ENCODE measurements at places on chromosomes 6 and 20.

DNA sequence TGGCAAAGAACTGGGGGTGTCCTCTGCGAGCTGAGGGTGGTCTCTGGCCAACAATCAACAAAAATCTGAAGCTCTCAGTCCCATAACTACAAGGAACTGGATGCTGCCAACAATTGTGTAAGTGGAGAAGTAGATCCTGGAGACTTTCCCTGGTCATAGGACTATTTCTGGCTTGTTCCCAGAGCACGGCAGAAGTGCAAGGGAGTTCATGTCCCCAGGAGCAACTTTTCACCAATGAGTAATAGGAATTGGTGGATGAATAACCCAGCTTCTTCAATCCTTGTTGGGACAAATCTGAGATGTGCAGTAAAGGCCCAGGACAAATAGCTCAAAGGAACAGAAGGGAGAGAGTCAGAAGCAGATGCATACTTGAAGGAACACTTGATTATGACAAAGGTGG, 95.5 kb downstream of the QRSL1 start:
- no peaks in the 10 kb centered on the region for H3K36me3 ChIP-seq
- no peak overlapping the region for H3K27ac ChIP-seq
- H3K27me3 ChIP-seq, result no peaks in the 10 kb centered on the region
- no peak for DNase-seq
- no peak overlapping the region for H3K4me3 ChIP-seq
- H3K4me1 ChIP-seq, result peaks cover 10% of the 10 kb centered on the region

DNA sequence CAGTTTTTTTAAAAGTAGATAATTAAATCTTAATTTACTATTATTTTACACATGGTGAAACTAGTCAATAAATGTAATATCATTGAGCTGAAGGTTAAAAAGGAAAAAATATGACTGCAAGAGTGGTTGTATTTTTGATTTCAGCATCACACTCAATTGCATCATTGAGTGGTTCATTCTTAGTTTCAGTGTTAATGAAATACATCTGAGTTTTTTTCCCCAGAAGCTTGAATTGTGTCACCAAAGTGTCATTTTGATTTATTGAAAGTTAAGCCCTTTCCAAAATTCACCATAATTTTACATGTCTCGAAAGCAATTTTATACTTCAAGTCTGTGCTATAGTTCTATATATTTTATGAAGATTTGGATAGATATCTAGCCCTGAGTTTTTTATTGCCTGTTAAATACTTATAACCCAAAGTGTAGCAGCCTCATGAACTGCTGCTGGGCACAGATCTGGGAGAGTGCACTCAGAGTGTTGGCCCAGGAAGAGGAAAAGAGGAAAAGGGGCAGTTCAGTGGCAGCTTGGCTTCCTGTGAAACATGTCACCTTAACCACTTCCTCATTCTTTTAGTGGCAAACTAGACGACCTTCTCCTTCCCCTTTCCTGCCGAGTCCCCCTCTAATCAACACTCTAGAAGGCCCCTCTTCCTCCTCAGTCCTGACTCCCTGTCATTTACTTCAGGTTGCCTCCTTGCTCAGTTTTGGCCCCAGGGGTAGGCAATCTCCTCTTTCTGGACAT, 140.7 kb downstream of the ESR1 start:
- H3K4me3 ChIP-seq, result no peak overlapping the region
- H3K27me3 ChIP-seq, result no peaks in the 10 kb centered on the region
- DNase-seq, result no peak
- H3K4me1 ChIP-seq, result no peaks in the 10 kb centered on the region
- H3K27ac ChIP-seq, result no peak overlapping the region

DNA sequence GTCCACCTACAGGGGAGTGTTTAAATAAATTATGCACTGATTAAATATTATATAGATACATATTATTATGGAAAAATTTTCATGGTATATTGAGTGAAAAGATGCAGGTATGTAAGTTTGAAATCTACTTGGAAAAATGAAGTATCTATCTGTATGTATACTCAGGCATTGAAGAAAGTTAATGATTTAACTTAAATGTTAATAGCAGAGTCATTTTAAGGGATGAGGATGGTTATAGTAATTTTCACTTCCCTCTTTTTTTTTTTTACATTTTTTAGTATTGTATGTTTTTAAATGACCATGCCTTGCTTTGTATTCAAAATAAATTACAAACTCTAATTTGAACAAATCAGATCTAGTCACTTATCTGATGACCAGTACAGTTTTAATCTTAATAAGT, 43.2 kb upstream of the NOTCH4 start:
- H3K36me3 ChIP-seq, result peaks cover 26% of the 10 kb centered on the region
- no peaks in the 10 kb centered on the region for H3K4me1 ChIP-seq
- H3K4me3 ChIP-seq, result no peak overlapping the region
- H3K27me3 ChIP-seq, result no peaks in the 10 kb centered on the region
- no peak overlapping the region for H3K27ac ChIP-seq

- H3K36me3 ChIP-seq, result no peaks in the 10 kb centered on the region
- H3K27me3 ChIP-seq, result peaks cover 49% of the 10 kb centered on the region
- H3K4me3 ChIP-seq, result no peak overlapping the region
These were observed 92.4 kb downstream of the NCR2 start for GRCh38 chr6:41427642-41428335.

DNA sequence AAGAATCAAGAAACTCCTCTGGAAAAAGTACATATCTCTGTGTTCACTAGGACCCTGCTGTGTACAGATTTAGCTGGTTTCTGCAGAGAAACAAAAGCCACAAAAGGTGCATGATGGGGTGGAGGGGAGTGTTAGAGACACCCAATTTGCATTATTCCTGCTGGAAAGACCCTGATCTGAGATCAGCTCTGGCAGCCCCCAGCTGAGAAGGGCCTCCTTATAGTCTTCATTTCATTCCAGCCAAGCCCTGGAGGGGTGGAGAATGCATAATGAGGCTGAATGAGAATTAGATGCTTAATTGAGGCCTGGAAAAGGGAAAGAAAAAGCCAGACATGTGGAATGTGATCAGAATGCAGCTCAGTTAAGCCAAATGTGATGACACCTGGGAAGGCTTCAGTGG, 545.6 kb downstream of the KIF16B start:
- H3K27ac ChIP-seq, result no peak overlapping the region
- no peaks in the 10 kb centered on the region for H3K36me3 ChIP-seq
- peaks cover 22% of the 10 kb centered on the region for H3K4me1 ChIP-seq
- no peak overlapping the region for H3K4me3 ChIP-seq
- DNase-seq, result no peak

DNA sequence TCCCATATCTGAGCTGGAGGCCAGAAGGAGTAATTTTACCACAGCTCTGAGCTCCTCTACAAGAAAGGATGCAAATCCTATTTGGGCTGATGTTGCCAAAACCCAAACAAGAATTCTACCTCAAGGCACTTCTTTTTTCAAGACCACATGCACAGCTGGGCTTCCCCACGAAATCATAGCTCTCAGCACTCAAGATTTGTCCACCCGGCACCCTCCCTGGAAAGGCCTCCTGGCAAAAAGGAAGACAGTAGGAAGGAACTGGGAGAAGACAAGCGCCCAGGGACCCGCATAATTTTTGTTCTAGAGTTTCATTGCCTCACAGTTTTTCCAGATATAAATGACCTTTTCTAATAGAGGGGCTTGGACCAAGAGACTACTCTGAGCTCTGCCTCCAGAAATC, 90.5 kb downstream of the BANF2 start:
- no peak overlapping the region for H3K27ac ChIP-seq
- no peak overlapping the region for H3K4me3 ChIP-seq
- H3K36me3 ChIP-seq, result no peaks in the 10 kb centered on the region

DNA sequence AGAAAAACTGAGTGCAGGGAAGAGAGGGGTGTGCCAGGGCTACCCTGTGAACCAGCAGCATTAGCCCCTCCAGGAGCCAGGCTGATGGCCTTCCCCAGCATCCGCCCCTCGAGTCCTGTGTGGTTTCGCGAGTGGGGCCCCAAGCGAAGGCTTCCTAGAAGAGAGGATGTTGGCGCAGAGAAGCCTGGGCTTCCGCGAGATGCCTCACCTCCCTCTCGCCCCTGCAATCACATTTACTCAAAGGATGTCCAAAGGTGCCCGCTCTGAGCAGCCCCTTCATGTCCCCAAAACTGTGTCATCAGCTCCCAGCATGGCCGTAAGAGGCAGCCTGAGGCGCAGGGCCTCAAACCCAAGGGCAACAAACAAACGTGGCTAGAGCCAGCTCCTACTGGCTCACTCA, 111.7 kb downstream of the PREX1 start:
- H3K27me3 ChIP-seq, result no peaks in the 10 kb centered on the region
- H3K4me1 ChIP-seq, result no peaks in the 10 kb centered on the region
- no peak for DNase-seq
- H3K36me3 ChIP-seq, result no peaks in the 10 kb centered on the region
- H3K27ac ChIP-seq, result no peak overlapping the region

GRCh38 chr20:10469599-10469998, 34.5 kb downstream of the SLX4IP start:
- peak overlapping the region; percentile 78 for H3K27ac ChIP-seq
- no peaks in the 10 kb centered on the region for H3K27me3 ChIP-seq

DNA sequence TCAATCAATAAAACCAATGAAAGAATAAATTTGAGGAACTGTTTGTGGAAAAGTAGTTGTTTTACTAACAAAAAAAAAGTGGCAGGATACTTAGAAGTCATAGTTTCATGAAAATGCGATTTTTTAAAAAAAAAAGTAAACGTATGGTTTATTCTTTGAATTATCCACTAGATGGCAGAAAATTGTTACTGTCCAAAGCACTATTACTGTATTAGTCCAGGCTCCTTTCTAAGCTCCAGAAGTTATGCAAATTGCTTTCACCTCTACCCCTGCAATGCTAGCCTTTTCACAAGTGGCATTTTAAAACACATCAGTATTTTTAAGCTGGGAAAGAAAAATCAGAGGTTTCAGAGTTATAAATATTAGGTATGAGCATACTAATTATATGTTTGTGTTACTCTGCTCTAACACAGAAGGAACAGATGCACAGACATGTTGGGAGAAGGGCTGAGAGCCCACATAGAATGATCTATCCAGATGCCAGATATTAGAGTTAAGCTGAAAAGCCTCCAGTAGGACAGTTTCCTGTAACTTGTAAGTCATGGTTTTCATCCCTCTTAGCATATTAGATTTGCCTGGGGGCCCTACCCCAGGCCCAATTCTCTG, 63.9 kb downstream of the FHL5 start:
- no peaks in the 10 kb centered on the region for H3K4me1 ChIP-seq
- no peaks in the 10 kb centered on the region for H3K36me3 ChIP-seq
- no peak overlapping the region for H3K27ac ChIP-seq
- DNase-seq, result no peak
- H3K27me3 ChIP-seq, result no peaks in the 10 kb centered on the region

DNA sequence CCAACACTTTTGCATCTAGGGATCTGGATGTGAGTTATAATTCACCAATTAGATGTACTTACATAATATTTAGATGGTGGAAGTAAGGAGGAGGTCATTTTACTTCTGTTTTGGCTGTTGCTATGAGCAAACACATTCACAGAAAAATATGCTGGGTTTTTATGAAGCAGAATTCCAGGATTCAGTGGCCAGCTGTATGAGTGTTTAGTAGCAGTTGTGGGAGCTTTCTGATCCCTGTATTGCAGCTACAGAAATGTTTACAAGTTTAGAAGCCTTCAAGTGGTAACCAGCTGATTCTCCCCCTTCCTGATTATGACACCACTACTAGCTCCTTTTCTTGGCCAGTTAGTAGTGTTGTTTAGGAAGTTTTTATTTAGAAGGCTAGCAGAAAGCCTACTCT, 177.0 kb downstream of the TENT5A start:
- no peak for DNase-seq

DNA sequence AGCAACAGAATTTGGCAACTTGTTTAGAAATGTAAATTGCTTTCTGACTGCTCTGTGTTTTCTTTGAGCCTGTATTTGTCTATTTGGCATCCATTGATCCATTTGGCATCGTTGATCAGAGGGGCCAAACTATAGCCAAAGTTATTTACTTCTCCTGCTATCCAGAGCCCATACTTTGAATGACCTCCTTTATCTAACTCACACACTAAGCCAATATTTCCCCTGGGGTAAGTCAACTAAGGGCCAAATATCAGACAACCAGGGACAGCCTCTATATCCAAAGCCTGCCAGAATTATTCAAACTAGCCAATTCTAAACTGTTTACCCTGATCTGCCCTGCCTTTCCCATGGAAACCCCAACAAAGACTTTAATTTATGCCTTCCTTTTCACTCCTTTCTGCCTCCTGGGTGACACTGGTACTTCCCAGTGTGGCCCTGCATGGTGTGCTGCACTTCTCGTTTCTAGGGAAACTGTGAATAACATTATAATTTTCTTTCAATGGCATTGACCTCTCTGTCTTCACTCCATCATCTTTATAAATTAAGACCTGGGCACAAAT, 19.8 kb upstream of the ZNF184 start:
- DNase-seq, result no peak
- peaks cover 14% of the 10 kb centered on the region for H3K27me3 ChIP-seq
- H3K4me1 ChIP-seq, result peaks cover 7% of the 10 kb centered on the region
- no peak overlapping the region for H3K27ac ChIP-seq
- H3K4me3 ChIP-seq, result no peak overlapping the region

GRCh38 chr6:86856379-86856778, 80.9 kb upstream of the HTR1E start:
- no peak overlapping the region for H3K4me3 ChIP-seq
- no peak for DNase-seq
- no peaks in the 10 kb centered on the region for H3K4me1 ChIP-seq
- no peak overlapping the region for H3K27ac ChIP-seq
- H3K27me3 ChIP-seq, result no peaks in the 10 kb centered on the region
- no peaks in the 10 kb centered on the region for H3K36me3 ChIP-seq
